ENCODE measurements at places on chromosomes 13 and 19.

DNA sequence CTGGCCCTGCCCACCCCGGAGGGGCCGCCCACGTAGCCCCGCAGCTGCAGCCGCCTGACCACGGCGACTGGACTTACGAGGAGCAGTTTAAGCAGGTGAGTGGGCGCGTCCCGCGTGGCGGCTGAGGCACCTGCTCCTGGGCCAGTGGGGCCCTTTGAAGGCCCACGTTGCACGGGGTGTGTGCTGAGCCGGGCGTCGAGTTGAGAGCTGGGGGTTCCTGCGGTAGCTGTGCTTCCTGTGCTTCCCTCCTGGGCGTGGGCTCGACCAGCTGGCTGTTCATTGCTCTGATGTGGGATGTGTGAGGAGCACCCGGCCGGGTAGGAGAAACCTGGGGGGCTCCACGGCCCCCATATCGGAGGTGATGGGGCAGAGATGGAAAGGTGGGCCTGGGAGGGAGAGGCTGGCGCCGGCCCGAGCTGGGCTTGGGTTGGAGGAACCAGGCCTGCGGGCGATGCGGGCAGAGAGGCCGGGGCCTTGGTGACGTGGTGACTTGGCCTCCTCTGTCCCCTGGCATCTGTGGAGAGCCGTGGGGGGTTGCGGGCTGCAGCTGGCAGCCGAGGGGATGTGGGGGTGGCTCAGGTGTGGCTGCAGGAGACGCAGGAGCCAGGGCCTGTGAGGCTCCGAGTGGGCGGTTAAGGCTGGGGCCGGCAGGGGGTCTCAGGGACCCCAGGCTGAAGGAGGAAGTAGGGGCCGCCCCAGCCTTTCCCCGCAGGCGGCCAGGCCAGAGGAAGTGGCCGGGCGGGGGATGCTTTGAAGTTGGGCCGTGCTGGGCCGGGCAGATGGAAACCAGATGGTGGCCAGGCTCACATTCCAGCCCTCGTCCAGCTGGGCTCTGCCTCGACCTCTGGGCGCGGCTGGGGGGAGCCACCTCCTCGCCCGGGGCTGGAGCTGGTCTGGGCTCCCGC is 7.1 kb downstream of the ARID3A start:
- no peak for DNase-seq

- DNase-seq, result no peak
These were observed 5.7 kb downstream of the SOX1 start for GRCh38 chr13:112072534-112073244.

DNA sequence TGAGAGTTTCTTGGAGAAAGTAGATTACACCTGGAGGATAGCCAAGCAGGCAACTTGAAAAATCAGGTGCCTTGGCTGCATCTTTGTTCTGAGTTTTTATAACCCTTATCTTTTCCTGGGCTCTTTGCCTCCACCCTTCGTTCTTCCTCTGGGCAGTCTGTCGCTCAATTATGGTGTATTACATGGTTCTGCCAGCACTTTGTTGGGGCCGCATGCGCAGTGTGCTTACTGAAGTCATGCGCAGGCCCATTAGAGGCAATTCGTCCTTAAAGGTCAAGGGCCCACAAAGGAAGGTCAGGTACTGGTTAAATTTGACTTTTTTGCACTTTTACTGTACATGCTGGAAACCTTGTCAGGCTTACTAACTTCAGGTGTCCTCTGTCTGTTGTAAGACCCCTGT is 761.9 kb upstream of the SLITRK5 start:
- no peak for DNase-seq

DNA sequence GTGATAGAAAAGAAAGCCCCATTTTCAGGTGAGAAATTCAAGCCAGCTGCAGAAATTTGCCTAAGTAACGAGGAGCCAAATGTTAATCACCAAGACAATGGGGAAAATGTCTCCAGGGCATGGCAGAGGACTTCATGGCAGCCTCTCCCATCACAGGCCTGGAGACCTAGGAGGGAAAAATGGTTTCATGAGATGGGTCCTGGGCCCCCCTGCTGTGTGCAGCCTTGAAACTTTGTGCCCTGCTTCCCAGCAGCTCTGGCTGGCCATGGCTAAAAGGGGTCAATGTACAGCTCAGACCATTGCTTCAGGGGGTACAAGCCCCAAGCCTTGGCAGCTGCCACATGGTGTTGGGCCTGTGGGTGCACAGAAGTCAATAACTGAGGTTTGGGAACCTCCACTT is 9.9 kb downstream of the N4BP2L1 start:
- DNase-seq, result no peak

- no peak for DNase-seq
These were observed 555 bp downstream of the NR2C2AP start for GRCh38 chr19:19202707-19203011.

- no peak for DNase-seq
These were observed 9.5 kb downstream of the GAS6 start for GRCh38 chr13:113854238-113855011.

GRCh38 chr13:21006141-21007005 is 55.0 kb downstream of the LATS2 start:
- DNase-seq, result no peak

GRCh38 chr19:13557756-13558398 is 51.6 kb upstream of the CACNA1A start:
- DNase-seq, result no peak

DNA sequence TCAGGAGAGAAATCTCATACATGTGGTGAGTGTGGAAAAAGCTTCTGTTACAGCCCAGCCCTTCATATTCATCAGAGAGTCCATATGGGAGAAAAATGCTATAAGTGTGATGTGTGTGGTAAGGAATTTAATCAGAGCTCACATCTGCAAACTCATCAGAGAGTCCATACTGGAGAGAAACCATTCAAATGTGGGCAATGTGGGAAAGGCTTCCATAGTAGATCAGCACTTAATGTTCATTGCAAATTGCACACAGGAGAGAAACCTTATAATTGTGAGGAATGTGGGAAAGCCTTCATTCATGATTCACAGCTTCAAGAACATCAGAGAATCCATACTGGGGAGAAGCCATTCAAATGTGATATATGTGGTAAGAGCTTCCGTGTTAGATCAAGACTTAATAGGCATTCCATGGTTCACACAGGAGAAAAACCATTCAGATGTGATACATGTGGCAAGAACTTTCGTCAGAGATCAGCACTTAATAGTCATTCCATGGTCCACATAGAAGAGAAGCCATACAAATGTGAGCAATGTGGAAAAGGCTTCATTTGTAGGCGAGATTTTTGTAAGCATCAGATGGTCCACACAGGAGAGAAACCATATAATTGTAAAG is 15.2 kb downstream of the ZNF221 start:
- no peak for DNase-seq

DNA sequence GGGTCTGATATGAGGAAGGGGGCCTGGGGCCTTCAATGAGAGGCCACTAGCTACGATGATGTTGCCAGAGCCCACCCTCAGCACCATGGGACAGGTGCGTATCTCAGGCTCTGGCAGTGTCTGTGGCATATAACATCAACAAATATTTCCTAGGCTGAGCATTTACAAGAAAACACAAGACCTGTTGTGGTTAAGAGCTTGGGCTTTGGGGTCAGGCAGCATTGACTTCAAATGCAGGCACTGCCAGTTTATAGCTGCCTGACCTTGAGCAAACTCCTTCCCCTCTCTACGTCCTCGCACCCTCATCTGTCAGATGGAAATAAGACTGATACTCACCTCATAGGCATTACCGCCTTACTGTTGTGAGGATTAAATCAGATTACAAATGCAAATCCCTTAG is 156.0 kb downstream of the KATNAL1 start:
- no peak for DNase-seq

GRCh38 chr13:64675255-64675892 is 2554.8 kb downstream of the PCDH9 start:
- no peak for DNase-seq

GRCh38 chr13:58855283-58855682 is 1223.7 kb downstream of the PCDH17 start:
- no peak for DNase-seq

GRCh38 chr19:12996406-12997094 is 1.3 kb downstream of the NFIX start:
- no peak for DNase-seq
